Mucosa of descending colon (tissue), 3 donors: ENCODE measurements at places on chromosomes 3 and 15. TPM values are rescaled to one million over a fixed set of nuclear protein-coding genes. Genes with fewer than 3 reads are reported as not detected.

DNA sequence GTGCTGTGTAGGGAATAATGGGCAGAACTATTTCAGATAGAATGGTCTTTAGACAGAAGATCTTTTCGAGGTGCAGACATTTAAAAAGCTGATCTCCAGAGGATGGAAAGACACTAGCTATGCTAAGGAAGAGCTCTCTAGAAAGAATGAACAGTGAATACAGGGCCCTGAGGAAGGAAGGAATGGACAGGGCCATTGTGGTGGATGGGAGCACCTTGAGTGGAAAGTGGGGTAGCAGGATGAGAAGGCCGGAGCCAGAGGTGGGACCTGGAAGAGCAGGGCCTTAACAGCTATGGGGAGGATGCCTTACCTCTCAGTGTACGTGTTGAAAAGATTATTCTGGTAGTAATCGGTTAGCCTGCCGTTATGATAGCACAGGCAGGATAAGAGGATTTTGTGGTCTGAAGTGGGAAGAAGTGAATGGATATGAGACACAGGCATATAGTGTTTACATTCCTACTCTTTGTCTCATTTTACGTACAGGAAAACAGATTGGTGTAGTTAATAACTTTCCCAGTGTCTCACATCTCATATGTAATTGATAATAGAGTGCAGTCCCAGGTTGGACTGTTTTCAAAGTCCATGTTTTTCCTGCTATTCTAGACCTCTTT, 172.4 kb downstream of the KLHL25 start:
- no peak for DNase-seq

The GUCA1C gene
- total RNA-seq = not detected

DNA sequence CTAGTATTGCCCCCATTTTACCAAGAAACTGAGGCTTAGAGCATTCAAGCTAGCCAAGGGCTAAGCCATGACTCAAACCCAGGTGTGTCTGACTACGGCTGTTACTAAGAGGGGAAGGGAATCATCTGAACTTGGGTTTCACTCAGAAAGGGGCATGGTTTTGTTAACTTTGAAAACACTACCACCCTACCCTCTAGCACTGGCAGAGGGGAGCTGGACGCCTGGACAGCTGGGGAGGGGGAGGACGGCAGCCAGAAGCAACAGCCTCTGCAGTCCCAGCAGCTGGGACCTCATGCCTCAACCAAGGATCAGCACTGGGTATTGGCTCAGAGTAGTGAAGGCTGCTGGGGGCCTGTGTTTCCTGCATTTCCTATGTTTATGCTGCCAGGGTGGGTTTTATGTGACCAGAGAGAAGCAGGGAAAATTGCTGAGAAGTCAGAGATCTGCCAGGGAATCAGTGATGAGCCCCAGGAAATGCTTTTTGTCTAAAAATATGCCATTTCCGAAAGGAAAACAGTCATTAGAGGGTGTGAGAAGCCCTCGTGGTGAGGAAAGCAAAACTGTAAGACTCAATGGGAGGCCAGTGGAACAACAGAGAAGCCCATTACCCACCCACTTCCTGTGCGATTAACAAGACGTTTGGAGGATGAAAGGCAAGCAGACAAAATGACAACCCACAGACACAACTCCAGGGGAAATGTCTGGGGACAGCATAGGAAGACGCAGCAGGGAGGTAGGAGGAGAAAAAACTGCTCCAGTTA, 41.2 kb downstream of the LIPC start:
- no peak for DNase-seq

DNA sequence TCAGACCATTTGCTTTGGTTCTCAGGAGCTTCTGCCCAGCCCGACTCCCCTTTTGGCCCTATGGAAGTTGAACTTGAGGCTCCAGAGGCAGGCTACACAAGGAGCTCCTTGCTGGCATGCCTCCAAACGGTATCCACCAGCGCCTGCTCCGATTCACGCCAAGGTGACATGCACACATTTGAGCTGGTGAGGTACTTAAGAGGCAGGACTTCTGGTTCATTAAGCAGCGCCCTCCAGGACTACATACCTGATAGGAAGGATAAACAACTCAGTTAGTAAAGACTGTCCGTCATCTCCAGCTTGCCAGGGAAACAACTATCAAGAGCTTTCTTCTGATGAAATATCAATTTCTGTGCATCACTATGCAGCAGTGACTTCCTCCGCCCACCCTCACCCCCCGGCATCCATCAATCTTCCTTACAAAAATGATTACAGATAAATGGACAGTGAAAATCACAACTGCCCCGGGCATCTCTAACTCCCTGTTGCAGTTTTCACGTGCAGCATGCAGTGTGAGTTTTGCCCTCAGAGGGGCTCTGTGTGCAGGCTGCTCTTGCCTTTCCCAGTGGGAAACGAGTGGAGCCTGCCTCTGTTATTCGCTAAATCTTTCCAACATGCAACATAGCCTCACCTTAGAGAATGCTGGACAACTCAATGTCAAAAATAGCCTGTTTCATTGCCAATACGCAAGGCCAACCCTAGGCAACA, 122.9 kb downstream of the ARRDC4 start:
- no peak for DNase-seq

DNA sequence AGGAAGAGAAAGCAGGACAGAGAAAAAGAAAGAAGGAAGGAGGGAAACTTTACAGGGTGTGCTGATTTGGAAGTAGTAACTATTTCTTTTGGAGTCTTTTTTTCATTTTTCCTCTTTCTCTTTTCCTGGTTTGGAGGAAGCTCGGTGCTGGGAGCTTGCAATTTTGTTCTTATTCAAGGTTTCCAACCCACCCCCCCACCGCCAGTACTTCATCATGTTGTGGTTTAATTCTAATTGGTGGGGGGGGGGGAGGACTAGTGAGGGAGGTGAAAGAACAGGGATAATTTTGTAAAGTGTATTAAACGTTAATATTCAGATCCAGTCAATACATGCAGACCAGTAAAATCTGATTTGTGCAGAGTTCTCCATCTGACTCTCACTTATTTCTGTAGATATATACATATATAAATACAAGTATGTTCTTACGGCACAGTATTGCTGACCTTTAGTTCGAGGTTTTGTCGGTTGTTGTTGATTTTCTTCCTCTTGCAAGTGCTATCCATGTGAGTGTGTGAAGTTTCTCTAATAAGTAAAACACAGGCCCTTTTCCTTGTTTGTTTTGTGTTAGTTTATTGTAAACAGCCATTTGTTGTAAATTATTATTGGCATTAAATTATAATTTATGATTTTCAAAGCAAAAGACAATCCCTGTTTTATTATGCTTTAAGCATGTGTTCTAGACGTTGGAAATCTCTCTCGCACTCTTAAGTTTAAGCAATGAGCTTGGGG, 9.3 kb downstream of the NR2F2 start:
- peak; percentile 39 for DNase-seq

- DNase-seq = no peak
These were observed 28.4 kb upstream of the ARL8B start for GRCh38 chr3:5093731-5094130.

- no peak for DNase-seq
These were observed 105.3 kb upstream of the LINGO1 start for GRCh38 chr15:77738038-77738370.

- no peak for DNase-seq
These were observed 306.5 kb downstream of the ROBO1 start for GRCh38 chr3:79461129-79461792.

The SIDT1 gene
- 22.4 TPM for total RNA-seq

DNA sequence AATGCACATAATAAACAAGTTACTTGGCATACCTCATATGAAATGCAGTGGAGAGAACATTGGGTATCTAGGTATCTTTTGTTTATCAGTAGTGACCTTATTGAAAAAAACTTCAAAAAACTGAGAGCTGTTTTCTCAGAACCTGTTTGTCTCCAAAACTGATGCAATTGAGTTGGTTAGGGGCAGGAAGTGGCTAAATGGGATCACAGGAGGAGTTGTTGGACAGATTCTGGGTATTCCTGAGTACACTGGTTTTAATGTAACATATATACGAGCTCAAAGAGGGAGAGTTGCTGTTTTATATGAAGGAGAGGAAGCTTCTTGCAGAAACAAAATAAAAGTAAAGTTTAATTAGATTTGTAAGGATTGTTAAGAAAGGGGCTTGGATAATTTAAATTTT, 159.5 kb downstream of the C3orf70 start:
- DNase-seq = no peak

The ZBTB11 gene
- total RNA-seq = 13.0 TPM

The XRN1 gene
- 57.3 TPM for total RNA-seq

The SV2B gene
- 0.41 TPM for total RNA-seq

DNA sequence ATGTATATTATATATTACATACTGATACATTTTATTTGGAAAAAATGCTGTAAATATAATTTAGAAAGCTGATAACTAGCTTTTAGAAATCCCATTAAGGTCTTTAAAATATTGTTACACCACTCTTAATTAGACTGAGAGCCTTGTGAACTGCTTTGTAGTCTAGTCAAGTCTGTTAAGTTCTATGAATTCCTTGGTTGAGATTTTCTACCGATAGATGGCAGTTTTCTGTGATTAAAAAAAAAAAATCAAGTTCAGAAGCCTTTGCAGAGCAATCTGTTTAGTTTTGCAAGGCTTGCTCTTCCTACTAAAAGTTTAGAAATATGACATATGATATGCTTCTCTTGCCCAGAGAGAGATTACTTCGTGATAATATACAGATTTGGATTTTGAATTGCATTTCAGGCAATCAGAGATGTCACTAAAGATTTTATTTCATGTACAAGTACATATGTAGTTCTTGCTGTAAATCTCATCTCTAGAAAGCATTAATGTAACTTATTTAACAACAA, 60.4 kb upstream of the SLITRK3 start:
- no peak for DNase-seq

DNA sequence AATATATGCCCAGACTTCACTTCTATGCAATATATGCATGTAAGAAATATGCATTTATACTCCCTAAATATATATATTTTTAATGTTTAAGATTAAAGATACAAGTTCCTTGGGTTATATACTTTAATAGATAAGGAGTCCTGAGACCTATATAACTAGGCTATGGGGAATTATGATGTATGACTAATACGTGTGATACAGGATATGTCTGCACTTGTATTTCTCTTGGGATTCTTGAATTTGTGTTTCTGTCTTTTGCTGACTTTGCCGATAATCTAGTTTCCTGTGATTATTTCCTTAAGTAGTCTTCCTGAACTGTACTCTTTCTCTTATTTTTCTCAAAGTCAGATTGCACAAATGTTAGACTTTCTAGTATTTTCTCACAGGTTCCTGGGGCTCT, 109.6 kb downstream of the PIK3CB start:
- DNase-seq = no peak

The GALNT15 gene
- total RNA-seq = 12.5 TPM

The KIF23 gene
- total RNA-seq = 3.1 TPM

- DNase-seq = no peak
These were observed 60.1 kb upstream of the ACTC1 start for GRCh38 chr15:34855413-34855812.
